Ovary (tissue), 10 donors: ENCODE measurements at places on chromosomes 11 and 22. TPM values are rescaled to one million over a fixed set of nuclear protein-coding genes. Genes with fewer than 3 reads are reported as not detected.
A peak's percentile ranks its signal among the peaks of the same experiment; 100 is the strongest.

GRCh38 chr11:104984808-104985207 is 16.4 kb upstream of the CASP4 start:
- DNase-seq = no peak

- no peak for DNase-seq
Measured at GRCh38 chr11:126698576-126698975, 302.0 kb downstream of the KIRREL3 start.

GRCh38 chr22:46035380-46035741 is 58.4 kb upstream of the WNT7B start:
- DNase-seq = no peak

DNA sequence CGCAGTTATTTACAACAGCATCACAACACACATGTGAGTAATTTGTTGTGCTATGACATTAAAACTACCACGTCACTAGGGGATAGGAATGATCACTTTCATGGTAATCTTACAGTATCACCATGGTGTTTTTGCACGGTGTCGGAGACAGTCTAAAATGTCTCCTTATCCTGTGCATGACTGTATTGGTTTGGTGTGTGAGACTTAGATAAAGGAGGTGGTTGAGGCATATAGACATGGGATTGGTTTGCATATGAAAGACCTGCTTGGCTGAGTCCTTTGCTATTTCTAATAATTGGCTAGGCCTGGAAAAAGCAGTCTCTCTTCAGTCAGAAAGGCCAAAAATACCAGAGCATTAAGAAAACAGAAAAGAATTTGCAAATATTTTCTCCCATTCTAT is 30.2 kb downstream of the MSANTD4 start:
- no peak for DNase-seq

DNA sequence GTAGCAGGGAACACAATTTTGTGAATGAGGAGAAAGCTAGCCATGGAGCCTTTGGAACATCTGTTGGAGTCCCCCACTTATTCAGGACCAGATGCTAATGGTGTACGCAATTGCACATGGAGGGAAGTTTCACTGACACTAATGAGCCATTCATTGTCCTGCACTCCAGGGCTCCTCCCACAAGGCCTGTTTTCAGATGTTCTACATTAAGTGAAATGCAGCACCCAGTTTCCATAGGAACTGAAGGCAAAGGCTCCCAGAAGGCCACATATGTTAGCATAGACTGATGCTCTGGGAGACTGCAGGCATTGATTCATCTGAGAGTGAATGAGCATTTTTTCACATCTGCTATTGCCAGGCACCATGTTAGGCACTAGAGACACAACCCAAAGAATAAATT is 399.5 kb downstream of the ETS1 start:
- no peak for DNase-seq

GRCh38 chr11:62905927-62906531 is 15.1 kb downstream of the CHRM1 start:
- DNase-seq = peak; percentile 89

DNA sequence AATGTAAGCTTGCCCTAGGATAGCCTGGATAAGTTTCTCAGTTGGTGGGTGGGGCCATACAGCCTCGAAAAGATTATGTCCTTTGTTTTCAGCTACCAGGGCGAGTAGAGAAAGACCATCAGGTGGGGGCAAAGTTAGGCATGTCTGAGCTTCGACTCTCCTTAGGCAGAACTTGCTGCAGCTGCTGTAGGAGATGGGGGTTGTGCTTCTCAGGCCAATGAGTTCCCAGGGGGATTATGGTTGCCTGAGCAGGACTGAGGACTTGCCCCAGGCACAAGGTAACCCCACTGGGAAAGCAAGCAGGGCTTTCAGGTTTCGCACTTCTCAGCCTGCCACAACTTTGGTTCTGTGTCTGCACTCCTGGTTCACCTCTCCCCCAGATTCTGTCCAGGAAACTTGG is 173.4 kb upstream of the SESN3 start:
- DNase-seq = no peak

- no peak for DNase-seq
Measured at GRCh38 chr11:128499613-128500253, 87.6 kb downstream of the ETS1 start.

DNA sequence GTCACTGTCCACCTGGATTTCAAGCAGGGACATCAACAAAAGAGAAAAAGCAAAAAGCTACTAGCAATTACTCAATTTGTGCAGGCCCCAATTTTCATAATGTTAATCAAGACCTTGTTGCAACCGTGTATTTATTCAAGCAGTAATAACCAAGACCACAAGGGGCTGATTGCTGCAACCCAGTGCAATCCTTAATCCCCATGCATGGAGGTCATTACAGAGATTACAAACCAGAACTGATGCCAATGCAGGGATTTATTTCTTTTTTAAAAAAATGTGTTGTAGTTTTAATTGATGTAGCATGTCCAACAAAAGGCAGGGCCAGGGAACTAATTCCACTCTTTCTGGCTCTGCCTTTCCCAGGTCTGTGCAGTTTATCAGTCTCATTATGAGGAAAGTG is 18.4 kb downstream of the TECTA start:
- no peak for DNase-seq

DNA sequence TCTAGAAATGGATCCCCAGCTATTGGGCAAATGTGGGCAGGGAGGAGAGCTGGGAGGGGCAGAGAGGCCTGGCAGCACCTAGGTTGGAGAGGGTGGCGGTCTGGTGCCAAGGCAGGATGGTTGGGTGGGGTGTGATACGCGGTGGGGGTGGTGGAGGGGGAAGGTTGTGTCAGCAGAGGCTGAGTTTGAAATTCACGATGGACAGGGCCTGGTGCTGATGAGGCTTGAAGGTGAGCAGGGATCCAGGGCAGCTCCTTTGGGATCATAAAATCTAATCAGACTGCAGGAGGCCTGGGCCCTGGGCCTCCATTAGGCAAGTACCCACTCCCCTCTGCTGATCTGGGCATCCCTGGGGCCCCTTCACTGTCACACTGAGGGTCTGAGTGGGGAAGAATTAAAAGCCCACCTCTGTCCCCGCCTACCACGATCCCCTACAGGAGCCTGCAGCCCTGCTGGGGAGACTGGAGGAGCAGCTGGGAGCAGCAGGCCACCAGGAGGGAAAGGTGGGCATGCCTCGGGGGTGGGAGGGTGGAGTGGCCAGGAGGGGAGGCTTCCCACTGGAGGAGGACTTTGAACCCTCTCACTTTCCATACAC is 24.0 kb downstream of the IGLL1 start:
- DNase-seq = no peak

DNA sequence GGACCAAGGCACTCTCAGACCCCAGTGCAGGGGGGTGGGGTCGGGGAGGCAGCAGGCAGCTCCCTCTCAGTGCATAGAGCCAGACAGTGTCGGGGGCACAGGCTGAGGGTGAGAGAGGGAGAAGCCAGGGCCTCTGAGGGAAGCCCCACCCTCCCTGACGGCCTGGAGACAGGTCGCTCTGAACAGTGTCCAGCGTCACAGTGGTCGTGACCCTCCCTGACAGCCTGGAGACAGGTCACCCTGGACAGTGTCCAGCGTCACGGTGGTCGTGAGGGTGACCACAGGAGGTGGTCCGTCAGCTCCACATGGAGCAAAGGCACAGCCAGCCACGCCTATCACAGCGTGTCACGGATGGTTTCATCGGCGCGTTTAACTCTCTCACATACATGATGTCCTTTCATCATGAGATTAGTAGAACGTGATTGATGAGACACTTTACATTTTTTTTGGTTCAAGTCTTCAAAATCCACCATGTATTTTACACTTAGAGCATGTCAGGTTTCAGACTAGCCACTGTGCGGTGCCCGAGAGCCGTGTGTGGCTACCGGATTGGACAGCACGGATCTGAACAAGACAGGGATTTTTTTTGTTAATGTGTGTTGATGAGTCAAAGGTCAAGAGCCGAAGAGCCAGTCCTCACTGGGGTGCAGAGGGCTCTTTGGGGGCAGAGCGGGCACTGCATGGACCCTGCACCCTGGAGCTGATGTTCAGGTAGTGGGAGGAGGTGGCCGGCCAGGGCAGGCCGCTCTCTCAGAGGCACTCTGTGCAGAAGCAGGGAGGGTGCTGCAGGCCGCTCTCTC is 23.9 kb upstream of the PANX2 start:
- DNase-seq = peak; percentile 76

GRCh38 chr11:68541991-68542390 is 81.4 kb downstream of the PPP6R3 start:
- no peak for DNase-seq

GRCh38 chr11:44502506-44502905 is 63.0 kb upstream of the CD82 start:
- DNase-seq = no peak

GRCh38 chr11:11251394-11251970 is 101.6 kb downstream of the CSNK2A3 start:
- no peak for DNase-seq

GRCh38 chr22:38756711-38757463 is 1.1 kb upstream of the SUN2 start:
- no peak for DNase-seq

GRCh38 chr11:71330349-71330748 is 78.0 kb upstream of the SHANK2 start:
- DNase-seq = no peak

DNA sequence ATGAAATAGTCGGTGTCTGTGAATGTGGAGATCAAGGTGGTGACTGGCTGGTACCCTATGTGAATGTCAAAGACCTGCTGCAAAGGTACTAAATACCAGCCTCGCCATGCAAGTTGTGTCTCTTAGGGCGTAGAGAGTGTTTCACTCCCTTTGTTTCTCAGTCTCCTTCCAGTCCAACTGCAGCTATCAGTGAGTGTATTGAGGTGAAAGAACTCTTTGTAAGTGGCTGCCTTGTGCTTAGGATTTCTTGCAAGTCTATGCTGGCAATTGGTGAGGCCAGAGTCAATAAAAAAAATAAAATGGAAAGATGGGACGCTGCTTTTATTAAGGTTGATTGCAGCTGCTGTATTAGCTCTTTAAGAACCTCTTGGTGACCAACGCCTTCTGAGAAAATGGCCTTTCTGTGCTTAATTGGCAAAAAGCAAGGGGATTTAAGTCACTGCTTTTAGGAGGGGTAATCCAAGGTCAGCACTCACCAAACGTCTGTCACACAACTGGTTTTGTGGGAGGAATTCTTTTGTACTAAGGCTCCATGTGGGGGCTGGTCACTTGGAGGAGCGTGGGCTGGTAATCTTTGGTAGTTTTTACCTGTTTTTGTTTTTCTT is 95.1 kb downstream of the PARVA start:
- no peak for DNase-seq

- DNase-seq = no peak
Measured at GRCh38 chr11:65771589-65772112, 9.1 kb downstream of the AP5B1 start.

DNA sequence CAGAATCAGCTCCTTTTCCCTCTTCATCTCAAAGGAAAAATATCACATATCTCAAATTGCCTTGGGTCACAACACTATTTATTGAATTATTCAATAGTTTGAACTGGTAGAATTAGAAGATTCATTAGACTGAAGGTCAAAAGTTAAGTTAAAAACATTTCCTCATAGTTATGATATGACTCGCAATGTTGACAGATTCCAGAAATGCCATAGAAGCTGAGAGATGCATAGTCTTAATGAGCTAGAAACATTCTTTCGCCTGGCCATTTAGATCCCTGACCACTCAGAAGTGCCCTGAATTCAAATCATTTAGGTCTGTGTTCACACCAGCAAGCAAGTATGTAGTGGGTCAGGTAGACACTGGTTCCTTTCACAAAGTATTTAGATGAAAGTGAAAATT is 44.4 kb downstream of the FAT3 start:
- DNase-seq = no peak

Gene LDHAL6A
- polyA plus RNA-seq = not detected

Gene ANKK1
- 0.34 TPM for polyA plus RNA-seq

Gene SYCE3
- polyA plus RNA-seq = not detected

Gene JAML
- 2.0 TPM for polyA plus RNA-seq

Gene FXYD2
- polyA plus RNA-seq = 1.7 TPM

Gene TNNI2
- polyA plus RNA-seq = 0.41 TPM

Gene FGF19
- not detected for polyA plus RNA-seq

Gene LARGE2
- 2.5 TPM for polyA plus RNA-seq

Gene C11orf42
- not detected for polyA plus RNA-seq

Gene PPFIBP2
- 9.6 TPM for polyA plus RNA-seq

Gene SGSM1
- 1.6 TPM for polyA plus RNA-seq
